Ammon's horn (tissue), 1 donor: ENCODE measurements at places on chromosomes 2 and 18.
A peak's percentile ranks its signal among the peaks of the same experiment; 100 is the strongest.

- no peak for DNase-seq
Observed at GRCh38 chr2:182548031-182548950, 121.5 kb upstream of the PDE1A start.

GRCh38 chr2:168758970-168759820, 43.2 kb upstream of the NOSTRIN start:
- peak; percentile 62 for DNase-seq

- peak; percentile 3 for DNase-seq
Observed at GRCh38 chr18:34153711-34154110, 71.0 kb downstream of the NOL4 start.

DNA sequence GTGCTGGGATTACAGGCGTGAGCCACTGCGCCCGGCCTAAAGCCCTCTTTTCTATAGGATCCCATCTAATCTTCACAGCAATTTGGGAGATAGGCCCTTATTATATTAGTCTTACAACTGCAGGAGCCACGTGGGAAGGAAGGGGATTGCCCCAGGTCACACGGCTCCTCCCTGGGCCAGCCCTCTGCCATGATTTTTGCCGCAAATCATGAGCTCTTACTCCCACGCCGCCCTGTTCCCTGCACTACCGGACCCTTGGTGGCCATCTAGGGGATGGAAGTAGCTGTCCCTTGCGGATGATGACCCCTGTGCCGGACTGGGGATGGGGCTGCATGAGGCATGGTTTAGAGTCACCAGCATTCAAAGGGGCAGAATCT, 28.4 kb upstream of the PTMA start:
- no peak for DNase-seq

GRCh38 chr18:60446821-60447220, 74.2 kb upstream of the MC4R start:
- DNase-seq: no peak

DNA sequence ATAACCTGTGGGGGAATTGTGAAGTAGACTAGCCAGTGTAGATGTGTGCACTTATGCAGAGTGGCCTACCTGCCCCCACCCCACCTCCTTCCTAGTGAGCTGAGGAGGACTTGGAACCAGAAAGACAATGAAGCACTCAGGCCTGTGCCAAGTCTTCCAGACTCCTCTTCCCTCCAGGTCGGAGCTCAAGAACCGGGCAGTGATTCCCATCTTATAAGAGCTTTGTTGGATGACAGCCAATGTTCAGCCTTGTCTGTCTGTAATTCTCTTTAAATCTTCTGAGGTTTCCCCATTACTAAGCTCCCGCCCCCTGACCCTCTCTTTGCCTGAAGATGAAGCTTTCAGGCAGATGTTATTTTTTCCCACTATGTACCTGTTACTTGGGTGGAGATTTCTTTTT, 121.0 kb downstream of the SMAD2 start:
- no peak for DNase-seq

- no peak for DNase-seq
Observed at GRCh38 chr2:17287183-17287582, 231.1 kb downstream of the RAD51AP2 start.

- DNase-seq: no peak
Observed at GRCh38 chr2:112848833-112849232, 12.3 kb upstream of the IL1B start.
